ENCODE measurements at places on chromosomes 7 and 10. TPM values are rescaled to one million over a fixed set of nuclear protein-coding genes. Genes with fewer than 3 reads are reported as not detected.

- H3K4me3 ChIP-seq = peak overlapping the region; percentile 83
- no peaks in the 10 kb centered on the region for H3K27me3 ChIP-seq
- peak; percentile 32 for DNase-seq
- no peaks in the 10 kb centered on the region for H3K36me3 ChIP-seq
- H3K4me1 ChIP-seq = peaks cover 13% of the 10 kb centered on the region
Observed at GRCh38 chr10:21526860-21527597, 1.5 kb upstream of the SKIDA1 start.

DNA sequence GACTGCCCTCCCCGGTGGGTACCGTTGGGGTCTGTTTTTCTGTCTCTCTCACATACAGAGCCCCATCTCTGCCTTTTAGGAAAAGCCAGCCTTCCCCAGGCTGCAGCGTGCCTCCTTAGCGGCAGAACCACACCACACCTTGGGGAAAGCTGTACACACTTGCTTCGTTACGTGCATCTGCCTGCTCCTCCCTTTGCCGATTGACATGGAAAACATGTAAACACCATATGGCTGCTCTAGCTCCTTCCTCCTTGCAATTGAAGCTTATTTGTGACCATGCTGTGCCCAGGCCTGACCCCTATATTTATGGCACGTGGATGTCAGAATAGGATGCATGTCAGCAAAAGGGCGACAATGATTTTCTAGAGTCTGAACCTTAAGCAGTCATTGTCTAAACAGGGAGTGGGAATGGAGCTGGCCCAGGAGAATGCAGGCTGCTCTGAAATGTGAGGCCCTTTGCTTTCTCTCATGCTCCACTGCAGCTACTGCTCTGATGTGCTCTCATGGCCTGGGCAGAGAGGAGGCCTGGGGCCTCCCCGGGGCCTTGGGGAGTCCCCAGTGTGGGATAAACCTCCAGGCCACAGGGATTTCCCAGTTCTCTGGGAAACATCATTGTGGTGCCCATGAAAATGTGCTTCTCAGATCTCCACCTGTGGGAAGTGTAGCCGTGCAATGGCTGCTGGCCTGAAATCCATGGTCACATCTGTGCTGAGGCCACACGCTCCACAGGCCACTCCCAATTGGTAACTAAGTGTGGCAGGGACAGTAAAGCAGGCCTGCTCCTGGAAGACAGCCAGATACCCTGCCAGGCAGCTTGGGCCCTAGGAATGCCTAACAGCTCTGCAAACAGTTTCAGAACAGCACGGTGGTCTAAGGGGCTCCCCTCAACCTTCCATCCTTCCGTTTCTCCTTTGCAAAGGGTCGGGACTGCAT lies 18.6 kb downstream of the PDE6C start:
- H3K4me3 ChIP-seq = no peak overlapping the region
- no peaks in the 10 kb centered on the region for H3K36me3 ChIP-seq
- H3K27me3 ChIP-seq = no peaks in the 10 kb centered on the region
- H3K27ac ChIP-seq = no peak overlapping the region
- DNase-seq = no peak

- H3K4me1 ChIP-seq = no peaks in the 10 kb centered on the region
- no peak for DNase-seq
- no peaks in the 10 kb centered on the region for H3K27me3 ChIP-seq
Observed at GRCh38 chr10:61882621-61883370, 18.7 kb upstream of the ARID5B start.

Gene HOXA10
- total RNA-seq = not detected

Gene CTTNBP2
- not detected for total RNA-seq

Data from CD8-positive, alpha-beta memory T cell (primary cell).